ENCODE measurements at places on chromosomes 4 and X.

DNA sequence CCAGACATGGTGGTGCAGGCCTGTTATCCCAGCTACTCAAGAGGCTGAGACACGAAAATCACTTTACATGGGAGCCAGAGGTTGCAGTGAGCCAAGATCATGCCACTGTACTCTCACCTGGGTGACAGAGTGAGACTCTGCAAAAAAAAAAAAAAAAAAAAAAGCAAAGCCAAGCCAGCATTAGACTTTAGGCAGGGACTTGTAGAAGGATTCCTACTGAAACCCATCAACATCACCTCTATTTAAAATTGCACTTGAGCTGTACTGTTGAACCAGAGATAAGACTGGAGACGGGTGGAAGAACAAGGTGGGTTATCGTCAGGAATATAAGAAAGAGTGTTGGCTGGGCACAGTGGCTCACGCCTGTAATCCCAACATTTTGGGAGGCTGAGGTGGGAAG, 15.7 kb upstream of the AFAP1 start:
- no peak for DNase-seq

DNA sequence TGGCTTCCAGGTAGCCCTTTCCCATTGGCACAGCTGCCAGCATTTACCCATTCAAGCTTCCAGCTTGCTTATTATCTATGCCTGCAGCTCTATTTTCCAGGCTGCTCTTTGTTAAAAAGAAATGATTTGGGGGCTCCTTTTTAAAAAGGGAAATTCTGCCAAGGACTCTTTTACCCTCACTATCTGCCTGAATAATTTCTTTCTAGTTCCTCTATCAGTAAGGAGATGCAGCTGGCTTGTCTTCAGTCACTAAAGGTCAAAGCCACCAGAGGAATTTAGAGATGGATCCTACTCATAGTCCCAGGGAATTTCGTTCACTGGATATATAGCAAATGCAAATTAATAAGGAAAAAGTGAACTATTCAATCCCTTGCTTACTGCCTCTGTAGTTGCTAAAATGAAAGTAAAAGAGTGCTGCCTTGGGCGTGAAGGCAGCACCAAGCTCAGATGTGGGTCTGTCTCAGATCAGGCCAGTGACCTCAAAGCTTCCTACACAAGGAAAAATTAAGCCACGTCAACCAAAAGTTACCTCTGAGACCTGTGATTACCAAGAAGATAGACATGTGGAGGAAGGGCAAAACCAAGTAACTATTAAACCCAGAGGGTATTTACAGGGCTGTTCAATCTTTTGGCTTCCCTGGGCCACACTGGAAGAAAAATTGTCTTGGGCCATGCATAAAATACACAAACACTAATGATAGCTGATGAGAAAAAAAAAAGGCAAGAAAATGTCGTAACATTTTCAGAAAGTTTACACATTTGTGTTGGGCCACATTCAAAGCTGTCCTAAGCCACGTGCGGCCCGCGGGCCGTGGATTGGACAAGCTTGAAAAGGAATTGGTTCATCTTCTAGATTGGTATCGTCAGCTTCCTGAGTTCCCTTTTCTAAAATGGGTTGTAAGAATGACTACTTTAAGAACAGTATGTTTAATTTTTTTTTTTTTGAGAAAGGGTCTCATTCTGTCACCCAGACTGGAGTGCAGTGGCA, 5.3 kb downstream of the ARSF start:
- DNase-seq: no peak

GRCh38 chr4:150173432-150173861, 95.2 kb downstream of the DCLK2 start:
- DNase-seq: no peak

DNA sequence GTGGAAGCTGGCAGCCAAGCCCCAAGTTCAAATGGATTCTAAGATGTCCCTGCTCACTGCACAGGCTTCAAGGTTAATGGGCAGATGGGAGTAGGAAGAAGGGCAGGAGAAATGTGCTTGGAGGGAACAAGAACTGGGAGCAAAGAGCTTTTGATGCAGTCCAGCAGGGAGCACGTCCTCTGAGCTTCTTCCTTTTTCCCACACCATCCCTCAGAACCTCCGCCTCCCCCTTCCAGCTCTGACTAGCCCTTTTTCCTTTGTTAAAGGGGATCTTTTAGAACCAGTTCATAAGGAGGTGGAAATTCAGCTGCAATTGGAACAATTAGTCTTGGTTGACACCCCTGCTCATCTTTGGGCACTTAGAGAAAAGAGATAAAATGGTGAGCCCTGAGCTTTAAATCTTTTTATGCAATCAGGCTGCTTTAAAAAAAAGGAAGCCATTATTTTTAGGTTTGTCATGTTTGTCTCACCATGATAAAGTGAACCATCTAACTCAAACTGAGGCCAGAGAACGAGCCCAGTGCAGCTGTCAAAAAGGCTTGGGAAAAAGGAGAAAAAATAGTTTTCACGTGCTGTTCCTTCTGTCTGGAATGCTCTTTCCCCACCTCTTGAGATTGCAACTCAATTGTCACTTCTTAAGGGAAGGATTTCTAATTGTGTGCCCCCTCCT, 135.8 kb upstream of the IL1RAPL2 start:
- DNase-seq: no peak

- no peak for DNase-seq
These were observed 42.5 kb upstream of the CBR4 start for GRCh38 chr4:169052594-169052945.

DNA sequence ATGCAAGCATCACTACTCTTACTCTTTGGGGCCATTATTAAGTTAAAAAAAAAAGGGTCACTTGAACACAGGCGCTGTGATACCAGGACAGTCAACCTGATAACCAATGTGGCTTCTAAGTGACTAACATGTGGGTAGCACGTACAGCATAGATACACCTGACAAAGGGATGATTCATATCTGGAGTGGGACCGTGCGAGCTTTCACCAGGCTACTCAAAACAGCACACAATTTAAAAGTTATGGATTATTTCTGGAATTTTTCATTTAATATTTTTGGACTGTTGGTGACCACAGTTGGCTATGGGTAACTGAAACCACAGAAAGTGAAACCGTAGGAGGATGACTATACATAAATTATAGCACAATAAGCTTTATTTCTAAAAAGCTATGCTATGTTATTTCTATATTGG, 113.8 kb upstream of the STIM2 start:
- no peak for DNase-seq

DNA sequence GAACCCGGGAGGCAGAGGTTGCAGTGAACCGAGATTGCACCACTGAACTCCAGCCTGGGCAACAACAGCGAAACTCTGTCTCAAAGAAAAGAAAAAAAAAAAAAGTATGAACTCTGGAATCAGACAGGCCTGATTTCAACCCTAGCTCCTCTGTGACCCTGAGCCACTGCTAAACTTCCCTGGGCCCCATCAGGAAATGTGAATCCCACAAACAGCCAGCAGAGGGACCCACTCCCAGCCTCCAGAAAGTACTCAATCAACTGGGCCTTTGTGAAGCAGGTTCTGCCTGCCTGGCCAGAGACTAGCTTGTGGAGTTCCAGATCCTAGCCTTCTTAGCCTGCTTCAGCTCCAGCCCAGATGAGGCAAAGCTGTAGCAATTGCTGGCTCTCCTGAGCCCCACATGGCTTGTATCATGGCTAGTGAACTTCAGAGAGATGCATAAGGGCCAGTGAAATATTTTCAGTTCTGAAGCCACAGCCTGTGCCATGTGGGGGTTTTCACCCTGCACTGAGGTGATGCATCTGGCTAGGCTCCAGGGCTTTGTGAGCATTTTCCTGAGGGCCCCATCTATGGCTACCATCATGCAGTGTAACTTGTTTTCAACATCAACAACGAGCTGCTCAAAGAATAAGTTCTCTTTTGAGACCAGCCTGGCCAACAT, 7.2 kb upstream of the IDS start:
- DNase-seq: peak; percentile 42

DNA sequence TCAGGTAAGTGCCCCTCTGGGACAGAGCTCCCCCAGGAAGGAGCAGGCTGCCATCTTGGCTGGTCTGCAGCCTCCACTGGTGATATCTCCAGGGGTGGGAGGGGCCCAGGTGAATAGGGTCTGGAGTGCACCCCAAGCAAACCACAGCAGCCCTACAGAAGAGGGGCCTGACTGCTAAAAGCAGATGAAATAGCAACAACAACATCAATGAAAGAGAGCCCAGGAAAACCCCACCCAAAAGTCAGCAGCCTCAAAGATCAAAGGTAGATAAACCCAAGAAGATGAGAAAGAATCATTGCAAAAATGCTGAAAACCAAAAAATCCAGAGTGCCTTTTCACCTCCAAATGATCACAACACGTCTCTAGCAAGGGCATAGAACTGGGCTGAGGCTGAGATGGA, 92.5 kb upstream of the PAGE3 start:
- DNase-seq: no peak

DNA sequence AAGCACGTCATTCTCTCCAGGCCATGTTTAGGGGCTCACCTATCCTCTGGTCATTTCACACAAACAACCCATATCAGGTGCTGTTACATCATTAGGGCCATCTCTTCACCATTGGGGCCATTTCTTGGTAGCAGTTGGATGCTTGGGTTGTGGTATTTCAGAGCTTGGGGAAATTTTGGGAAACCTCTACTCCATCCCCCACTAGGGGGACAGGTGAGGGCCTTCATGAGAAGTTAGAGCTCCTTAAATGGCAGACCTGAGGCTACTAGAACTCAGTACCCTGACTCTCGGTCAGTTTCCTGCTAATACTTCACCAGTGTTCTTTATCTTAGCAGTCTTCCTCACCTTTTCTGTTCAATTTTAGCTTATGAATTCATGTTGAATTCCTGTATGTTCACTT, 50.2 kb downstream of the ZNF827 start:
- DNase-seq: no peak

DNA sequence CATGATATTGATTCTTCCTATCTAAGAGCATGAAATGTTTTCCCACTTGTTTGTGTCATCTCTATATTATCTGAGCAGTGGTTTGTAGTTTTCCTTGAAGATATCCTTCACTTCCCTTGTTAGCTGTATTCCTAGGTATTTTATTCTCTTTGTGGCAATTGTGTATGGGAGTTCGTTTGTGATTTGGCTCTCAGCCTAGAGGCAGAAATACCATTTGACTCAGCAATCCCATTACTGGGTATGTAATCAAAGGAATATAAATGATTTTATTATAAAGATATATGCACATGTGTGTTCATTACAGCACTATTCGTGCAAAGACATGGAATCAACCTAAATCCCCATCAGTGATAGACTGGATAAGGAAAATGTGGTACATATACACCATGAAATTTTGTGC, 172.7 kb upstream of the IL15 start:
- DNase-seq: peak; percentile 12

DNA sequence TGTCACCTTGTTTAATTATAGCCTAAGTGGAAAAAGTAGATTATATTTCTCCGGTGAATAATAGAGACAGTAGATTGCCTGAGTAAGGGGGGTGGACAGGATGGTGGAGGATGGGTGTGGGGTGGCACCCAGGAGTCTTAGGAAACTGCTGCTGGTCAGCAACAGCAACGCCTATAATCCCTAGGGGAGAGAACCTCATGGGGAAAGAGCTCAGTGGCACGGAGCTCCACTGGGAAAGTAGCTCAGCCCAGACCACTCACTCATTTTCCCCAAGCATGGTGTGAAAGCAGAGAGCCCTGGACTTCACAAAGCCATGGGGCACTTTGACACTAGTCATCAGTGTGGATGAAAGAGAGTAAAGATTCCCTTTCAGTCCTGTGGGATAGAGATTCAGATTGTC, 31.1 kb downstream of the METTL14 start:
- no peak for DNase-seq

- DNase-seq: no peak
These were observed 23.4 kb downstream of the L1CAM start for GRCh38 chrX:153862369-153863250.

GRCh38 chr4:17577665-17578481, 875 bp downstream of the LAP3 start:
- DNase-seq: peak; percentile 30

DNA sequence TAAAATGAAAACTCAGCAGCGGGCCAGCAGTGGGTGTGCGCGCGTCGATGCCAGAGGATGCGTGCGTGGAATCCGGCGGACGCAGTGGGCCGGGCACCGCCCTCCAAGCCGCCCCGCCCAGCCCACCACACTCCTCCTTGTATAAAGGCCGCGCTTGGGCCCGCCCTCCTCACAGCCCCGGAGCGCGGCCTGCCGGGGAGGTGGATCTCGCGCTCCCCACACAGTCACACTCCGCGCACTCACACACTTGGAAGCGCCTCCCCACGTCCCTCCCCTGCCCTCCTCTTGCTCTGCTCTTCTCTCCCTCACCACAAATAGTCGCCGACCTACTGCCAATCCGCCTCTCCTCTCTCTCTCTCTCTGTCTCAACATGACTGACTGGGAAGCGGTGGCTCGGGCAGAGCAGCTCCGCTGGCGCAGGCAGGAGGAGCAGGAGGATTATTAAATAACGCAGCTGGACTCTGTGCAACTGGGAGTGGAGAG, at the start of gene CCSER1:
Gene CCSER1 (plus strand): TSS at position 172 of the 483 bp plus-strand sequence.
- DNase-seq: peak; percentile 54

DNA sequence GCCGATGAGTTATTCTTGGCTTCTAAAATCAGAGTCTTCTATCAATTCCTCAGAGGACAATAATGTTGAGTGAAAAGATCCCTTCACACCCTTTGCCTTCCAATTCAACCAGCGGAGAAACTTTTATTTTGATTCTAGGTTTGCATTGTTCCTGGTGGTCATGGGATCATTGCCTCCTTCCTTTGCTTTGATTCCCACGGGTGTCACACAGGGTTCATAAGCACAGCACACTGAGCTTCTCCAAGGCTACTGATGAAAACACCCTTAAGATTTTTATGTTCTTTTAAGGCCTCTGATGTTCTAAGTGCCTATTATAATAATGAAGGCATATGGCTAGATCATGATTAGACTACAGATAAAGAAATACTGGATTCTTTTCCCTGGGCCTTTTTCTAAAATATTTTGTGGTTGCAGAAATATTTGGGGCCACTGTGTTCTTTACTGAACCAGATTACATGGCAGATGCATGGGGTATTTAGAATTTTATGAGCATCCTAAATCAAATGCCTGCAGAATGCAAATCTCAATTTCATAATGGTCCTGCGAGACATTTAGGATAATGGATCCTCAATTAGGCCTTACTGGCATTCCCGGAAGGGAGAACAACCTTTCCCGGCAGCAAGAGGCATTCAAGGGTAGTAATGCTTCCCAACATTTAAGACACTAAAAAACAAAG, 43.9 kb upstream of the FGFBP2 start:
- DNase-seq: no peak

DNA sequence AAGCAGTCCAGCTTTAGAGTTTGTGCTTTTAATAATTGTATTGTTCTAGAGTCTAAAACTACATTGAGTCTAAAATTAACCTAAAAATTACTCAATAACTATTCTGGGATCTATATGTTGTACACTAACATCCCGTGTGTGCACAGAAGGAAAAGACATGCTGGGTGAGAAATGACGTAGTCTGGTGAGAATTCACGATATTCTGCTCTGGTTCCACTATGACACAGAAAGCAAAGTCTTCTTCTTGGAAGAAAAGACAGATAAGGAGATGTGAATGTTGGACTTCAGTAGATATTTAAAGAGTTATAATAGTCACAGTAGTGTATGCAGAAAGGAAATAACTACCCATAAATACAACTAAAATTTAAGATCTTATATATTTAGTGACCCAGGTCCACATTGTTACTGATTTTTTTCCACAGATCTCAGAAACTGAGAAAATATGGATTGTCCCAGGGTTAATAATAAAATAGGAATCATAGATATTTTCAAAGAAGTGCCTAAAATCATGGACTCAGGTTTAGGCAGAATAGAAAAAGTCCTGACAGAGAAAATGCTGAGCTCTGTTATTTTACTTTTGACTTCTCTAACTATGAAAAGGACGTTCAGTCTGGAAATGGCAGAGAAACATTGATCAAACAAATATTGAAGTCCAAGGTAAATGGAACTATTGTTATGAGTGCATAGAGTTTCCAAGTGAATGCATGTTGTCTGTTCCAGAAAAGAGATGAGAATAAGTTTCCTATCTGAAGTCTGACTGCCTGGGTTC, 170.7 kb downstream of the ANKRD50 start:
- DNase-seq: no peak

GRCh38 chr4:81085291-81085690, 54.8 kb downstream of the BMP3 start:
- DNase-seq: no peak
